NCI-H69 (cell line): ENCODE measurements at places on chromosomes 2 and 18.
A peak's percentile ranks its signal among the peaks of the same experiment; 100 is the strongest.

DNA sequence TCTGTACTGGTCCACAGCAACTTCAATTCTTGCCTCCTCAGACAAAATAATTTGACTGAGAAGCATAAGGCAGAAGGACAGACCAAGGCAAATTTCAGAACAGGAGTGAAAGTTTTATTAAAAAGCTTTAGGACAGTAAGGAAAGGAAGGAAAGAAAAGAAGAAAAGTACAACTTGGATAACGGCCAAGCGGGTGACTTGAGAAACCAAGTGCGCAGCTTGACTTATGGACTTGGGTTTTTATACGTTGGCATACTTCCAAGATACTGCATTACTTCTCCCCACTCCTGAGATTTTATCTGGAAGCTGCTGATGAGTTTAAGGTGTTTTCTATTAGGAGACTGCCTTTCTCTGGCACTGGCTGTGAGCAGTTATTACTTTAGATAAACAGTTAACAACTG is 64.7 kb downstream of the CCDC178 start:
- peak; percentile 64 for DNase-seq

GRCh38 chr2:45915523-45915922 is 264.0 kb downstream of the PRKCE start:
- no peak for DNase-seq

- peak; percentile 69 for DNase-seq
These were observed 510.8 kb downstream of the TRIB2 start for GRCh38 chr2:13227578-13227977.

DNA sequence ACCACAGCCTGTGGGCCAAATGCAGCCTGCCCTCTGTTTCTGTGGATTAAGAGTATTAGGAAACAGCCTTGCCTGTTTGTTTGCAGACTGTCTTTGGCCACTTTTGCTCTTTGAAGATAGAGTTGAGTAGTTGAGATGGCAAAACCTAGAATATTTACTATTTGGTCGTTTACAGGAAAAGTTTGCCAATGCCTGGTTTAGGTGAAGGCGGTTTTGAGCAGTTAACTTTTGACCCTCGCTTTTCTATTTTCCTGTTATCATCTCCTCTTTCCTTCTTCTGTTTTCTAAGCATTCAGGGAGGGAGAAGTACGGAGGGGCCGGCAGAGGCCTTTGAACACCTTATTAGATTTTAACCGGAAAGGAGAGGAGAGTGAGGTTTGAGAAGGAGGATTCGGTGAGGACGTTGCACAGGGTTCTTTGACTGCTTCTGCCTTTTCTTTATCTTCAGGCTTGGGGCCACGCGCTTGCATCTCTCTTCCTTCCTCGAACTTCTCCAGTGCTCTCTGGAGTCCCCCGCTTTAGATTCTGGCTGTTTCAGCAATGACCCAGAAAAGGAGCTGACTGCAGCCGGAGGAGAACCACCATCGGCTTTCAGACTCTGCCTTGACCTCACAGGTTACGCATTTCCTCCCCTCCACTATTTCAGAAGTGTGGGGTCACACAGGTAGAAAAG is 39.2 kb downstream of the IL1R2 start:
- no peak for DNase-seq

DNA sequence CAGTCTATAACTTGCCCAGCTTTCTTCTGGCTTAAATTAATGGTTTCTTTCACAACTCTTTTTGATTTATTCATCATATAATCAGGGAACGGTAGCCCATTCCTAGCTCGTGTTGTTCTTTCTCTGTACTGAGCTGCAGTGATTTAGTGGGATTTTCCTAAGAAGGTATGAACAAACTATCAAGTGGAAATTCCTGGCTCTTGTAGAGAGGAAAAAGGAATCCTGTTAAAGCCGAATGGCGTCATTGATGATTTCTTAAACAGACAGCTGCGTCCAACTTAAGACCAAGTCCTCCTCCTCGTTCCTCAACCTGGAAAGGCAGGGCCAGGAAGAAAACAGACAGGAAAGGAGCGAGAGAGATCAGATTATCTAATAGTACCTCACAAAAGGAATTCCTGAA is 69.2 kb upstream of the CABLES1 start:
- no peak for DNase-seq

DNA sequence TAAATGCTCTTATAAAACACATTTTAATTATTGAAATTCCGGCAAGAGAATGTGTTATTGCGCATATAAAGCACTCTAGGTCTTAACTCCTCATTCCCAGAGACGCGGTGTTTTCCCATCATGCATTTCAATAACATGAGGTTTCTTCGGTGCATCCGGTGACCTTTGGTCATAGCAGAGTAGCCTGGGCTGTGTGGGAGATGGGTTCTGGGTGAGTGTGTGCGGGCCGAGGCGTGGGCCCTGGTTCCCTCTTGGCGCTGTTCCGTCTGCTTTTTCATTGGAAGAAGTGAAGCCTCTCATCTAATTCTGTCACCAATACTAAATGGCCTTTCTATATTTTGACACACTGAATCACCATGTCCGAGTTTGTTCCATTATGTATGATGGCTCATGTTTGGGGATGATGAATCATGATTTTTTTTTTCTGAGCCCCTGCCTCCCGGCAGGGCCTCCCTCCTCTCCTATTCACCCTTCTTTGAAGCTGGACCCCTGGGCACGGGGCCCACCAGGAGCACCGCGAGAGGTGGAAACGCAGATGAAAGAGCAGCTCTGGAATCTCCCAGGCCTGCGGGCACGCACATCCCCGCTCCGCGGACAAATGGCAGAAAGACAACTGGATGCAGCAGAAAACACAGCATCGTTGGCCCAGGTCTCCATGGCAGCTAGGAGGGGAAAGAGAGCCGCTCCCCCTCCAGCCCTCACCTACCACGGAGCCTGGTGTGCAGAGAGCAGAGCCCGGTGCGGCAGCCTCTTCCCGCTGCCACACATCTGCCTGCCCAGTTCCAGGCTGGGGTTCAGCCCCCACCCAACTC is 85.8 kb upstream of the HPCAL1 start:
- no peak for DNase-seq

- DNase-seq: no peak
These were observed 143.0 kb downstream of the RAD51AP2 start for GRCh38 chr2:17375262-17375661.
